GM03348 (cell line): ENCODE measurements at places on chromosomes 7 and 10.

DNA sequence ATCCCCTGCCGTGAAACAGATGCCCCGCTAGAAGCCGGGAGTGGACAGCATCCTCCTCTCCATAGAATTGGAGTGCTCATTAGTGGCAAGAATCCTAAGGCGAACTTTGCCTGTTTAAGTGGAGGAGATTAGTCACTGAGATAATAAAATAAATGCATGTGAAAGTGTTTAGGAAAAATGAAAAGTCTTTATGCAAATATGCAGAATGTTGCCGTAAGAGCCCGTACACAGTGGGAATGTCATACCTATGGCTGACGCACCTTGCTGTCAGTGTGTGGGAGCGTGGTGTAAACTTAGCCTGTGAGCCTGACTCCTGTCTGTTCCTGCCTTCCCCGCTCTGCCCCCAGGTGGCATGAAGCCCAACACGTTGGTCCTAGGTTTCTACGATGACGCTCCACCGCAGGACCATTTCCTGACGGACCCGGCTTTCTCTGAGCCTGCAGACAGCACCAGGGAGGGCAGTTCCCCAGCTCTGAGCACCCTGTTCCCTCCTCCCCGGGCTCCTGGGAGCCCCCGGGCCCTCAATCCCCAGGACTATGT is 1.7 kb upstream of the TRIP6 start:
- no peak for DNase-seq

GRCh38 chr10:24639124-24639523 is 84.6 kb downstream of the ARHGAP21 start:
- no peak for DNase-seq

DNA sequence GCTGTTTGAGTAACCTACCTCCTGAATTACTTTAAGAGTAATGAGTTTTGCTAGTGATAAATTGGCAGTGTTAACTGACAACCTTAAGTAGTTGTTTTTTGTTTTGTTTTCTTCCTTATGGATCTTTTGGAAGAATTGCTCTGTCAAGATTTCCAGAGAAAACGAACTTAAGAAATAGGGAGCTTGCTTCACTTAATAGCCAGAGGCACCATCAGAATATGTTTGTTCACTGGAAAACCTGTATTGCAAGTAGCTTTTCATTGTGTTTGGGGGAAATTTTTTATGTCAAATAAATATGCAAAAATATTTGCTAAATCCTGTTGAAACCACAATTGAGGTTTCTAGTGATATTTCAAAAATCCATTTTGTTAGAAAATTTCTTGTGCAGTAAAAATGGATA is 65.5 kb upstream of the PAPSS2 start:
- no peak for DNase-seq

- no peak for DNase-seq
These were observed 233.7 kb downstream of the PTEN start for GRCh38 chr10:88097092-88097516.

DNA sequence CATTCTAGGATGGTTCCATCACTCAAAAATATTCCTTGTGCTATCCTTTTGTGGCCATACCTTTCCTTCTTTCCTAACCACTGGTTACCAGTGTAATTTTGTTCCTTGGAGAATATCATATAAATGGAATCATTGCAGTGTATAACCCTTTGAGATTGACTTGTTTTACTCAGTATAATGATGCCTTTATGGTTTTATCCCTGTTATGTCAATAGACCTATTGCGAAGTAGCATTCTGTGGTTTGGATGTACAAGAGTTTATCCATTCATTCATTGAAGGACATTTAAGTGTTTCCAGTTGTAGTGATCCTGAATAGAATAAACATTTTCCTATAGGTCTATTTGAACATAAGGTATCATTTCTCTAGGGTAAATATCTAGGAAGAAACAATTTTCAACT is 54.2 kb downstream of the RBM33 start:
- DNase-seq, result no peak

DNA sequence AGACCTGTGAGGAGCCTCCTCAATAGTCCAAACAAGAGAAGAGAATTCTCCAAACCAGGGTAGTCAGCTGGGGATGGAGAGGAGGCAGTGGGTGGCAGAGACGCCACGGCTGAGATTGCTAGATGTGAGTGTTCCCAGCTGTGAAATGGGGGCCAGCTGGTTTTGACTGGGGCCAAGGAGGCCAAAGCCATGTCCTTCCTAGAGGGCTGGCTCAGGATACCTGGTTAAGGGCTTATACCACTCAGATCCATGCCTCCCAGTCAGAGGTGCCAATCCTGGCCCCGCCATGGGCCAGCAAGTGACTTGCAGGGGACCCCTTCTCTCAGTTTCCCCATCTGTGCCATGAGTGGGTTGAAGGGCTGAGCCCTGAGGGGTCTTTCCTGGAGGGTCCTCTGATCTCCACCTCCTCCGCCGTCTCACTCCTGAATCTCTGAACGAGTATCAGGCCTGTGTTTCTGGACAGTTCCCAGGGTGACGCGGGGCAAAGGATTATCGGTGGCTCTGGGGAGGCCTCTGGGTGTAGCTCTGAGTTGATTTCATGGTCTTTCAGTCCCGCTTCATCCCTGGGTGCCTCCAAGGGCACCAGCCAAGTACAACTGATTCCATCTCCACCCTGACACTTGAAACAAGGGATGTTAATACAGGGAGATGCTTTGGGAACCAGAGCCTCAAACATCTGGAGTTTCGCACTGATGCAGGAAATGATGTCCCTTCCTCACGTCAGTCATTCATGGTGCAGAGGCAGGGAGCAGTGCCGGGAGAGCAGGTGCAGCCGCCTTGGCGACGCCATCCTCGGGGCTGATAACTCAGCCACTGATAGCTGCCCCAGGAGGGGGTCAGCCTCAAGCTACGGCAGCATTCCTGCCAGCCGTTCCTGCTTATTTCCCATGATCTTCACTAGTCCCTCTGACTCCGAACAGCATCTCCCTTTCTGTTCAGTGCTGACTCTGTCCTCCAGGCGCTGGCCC is 126.7 kb downstream of the RGS10 start:
- DNase-seq, result no peak

DNA sequence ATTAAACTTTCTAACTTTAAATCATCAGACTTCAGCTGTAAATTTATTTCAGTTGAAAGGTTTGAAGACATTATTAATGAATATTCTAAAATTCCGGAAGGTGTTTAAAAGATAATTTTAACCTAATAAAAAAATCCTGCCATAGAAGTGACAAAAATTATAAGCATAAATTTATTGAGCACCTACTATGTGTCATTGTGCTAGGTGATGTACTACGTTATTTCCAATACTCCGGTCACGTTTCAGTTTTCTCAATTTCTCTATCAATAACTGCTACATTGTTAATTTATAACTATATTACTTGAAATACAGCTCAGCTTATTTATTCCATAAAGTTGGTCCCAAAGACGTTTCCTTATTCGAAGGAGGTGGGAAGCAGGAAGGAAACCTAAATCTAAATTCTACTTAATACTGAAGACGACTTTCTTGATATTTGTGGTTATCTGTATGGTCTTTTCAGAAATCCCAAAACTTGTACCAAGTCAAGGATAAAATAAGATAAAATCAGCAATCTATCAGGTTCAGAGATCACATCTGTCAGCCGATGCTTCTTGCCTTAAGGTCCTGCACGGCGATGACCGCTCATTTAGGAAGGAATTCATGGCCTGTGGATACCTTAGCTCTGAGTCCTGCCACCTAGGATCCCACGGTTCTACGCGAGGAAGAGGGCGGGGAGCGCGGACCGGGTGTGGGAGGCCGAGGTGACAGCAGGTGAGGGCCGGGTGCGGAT is 1.2 kb upstream of the ZEB1 start:
- DNase-seq, result no peak

- DNase-seq, result no peak
These were observed 25.3 kb upstream of the C10orf71 start for GRCh38 chr10:49273626-49274025.
